ENCODE measurements at places on chromosomes 7 and 10. TPM values are rescaled to one million over a fixed set of nuclear protein-coding genes. Genes with fewer than 3 reads are reported as not detected.

H2AZ2 gene
- total RNA-seq = 118 TPM

TMEM130 gene
- total RNA-seq = 1.3 TPM

URGCP gene
- 25.8 TPM for total RNA-seq

FGF8 gene
- not detected for total RNA-seq

NIPSNAP2 gene
- 39.7 TPM for total RNA-seq

BTBD16 gene
- total RNA-seq = not detected

NPY gene
- not detected for total RNA-seq

C1QL3 gene
- total RNA-seq = not detected

RNLS gene
- total RNA-seq = 14.2 TPM

MRLN gene
- not detected for total RNA-seq

NME8 gene
- total RNA-seq = not detected

TCTN3 gene
- 39.7 TPM for total RNA-seq

DNA sequence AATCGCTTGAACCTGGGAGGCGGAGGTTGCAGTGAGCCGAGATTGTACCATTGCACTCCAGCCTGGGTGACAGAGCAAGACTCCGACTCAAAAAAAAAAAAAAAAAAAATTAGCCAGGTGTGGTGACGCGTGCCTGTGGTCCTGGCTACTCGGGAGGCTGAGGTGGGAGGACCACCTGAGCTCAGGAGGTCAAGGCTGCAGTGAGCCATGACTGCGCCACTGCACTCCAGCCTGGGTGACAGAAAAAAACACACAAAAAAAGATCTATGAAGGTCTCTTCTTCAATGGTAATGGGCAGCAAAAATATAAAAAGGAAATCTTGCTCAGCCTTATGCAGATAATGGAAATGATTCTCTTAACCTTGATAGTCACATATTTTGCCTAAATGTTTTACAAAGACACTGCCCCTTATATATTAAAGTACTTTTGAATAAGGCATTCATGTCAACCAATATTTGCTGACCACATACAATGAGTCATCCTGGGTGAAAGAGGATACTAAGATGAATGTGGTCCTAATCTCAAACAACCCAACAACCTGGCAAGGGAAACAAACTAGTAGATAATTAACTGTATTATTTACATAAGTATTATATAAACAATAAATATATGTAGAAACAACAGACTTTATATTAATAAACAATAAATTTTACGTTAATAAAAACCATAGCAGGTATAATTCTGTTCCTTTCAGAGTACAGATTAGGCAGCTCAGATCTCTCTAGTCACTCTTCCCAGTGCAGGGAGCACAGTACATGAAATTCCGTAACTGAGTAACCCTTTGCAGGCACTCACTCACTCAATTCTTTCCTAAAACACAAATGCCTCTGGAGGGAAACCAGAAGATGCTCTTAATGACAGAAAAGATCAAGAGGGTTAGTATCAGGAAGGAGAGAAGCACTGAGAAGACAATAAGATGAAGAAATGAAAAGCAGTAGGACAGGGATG is 8.1 kb downstream of the TOMM7 start:
- DNase-seq = peak; percentile 34

DNA sequence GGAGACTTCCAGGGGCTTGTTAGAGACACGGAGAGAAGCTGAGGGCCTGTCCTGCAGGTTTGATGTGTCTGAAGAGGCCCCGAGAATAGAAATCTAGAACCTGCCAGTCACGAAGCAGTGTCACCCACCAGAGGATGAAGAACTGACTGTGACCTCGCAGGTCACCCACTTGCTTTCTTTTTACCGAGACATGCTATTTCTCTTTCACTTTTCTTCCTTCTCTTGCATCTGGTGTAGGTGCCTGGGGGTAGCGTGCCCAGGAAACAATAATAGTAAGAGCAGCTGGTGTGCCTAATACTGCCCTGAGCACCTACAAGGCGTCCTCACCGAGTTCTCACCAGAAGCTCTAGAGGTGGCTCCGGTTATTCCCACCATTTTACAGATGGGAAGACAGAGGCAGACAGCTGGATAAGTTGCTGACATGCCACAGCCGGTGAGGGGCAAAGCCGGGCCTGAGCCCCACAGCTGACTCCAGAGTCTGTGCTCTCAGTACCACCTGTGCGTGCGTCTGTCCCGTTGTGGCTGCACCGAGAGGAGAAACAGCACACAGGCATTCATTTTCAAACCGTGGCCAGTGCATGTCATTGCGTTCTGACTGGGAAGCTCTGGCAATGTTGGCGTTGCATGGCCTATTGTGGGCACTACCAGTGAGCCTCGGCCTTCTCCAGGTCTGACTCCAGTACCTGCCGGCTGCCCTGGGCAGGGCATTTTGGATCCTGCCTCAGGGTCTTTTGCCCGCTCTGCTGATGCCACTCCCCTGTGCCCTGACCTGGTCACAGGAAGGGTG is 7.8 kb downstream of the CHST3 start:
- DNase-seq = no peak

DNA sequence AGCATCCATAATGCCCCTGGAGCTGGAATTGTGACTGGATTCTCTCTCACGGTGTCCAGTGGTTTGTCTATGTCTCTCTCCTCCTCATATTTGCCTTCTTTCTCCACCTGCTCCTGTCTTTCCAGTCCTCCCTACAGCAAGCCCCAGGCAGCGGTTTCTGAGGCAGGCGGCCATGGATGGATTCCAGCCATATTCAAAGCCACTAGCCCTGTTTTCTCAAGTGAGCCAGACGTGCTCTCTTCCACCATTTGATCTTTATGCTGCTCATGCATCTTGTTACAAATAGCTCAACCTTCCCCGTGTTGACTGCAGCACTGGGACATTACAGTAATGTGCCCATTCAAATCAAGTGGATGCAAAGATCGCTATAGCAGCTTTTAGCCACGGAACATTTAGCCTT is 387.2 kb upstream of the PODXL start:
- no peak for DNase-seq

GRCh38 chr10:86316990-86317389 is 49.6 kb downstream of the GRID1 start:
- no peak for DNase-seq

- no peak for DNase-seq
Measured at GRCh38 chr10:132601567-132601966, 64.0 kb downstream of the INPP5A start.

DNA sequence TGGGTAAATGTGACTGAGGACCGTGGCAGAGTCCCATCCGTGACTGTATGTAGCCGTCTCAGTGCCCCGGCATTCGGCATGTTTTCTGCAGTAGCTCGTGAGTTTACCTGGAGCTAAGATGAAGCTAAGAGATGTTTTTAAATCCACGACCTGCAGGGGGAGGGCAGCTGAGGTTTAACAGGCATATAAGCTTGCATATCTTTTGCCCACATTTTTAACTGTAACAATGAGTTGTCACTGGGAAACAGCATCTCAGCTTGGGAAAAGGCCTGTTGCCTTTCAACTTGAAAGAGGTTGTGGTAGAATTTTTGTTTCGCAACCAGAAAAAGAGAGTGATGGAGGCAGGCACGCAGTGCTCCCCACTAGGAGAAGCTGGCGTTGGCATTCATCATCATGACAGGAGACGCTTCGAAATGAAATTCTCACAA is 77.7 kb downstream of the CELF2 start:
- no peak for DNase-seq

- no peak for DNase-seq
Measured at GRCh38 chr10:49382826-49383225, 13.1 kb downstream of the DRGX start.

DNA sequence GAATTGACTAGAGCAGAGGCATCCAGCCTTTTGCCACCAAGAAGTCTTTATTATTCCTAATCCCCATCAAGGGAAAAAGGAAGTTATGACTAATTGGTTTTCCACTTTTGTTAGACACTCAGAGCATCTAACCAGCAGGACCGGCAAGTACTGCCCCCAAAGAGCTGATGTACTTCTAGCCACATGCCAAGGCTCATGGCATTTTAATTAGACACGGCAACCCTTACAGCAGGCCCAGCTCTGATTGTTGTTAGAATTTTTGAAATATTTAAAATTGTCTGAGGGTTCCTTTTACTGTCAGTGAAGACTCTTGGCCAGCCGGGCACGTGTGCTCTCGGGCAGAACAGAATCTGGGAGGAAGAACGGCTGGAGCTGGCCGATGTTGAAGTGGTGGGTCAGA is 114.8 kb downstream of the SPAG6 start:
- no peak for DNase-seq

DNA sequence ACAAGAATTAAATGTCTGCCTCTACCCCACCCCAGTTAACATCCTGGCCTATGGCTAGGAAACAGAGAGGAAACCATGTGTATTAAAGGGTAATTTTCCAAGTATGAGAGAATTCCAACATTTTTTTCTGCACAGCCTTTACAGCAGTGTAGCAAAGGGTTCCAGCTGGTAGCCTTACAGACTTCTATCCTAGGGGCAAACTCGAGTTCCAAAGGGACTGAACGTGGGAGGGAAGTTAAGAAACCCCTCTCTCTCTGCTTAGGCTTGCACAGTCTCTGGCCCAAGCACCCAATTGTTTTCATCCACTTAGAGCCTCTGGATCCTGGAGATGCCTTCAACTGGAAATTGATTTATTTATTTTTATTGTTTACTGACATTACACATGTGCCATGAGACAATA is 60.3 kb downstream of the SLC16A12 start:
- DNase-seq = no peak

DNA sequence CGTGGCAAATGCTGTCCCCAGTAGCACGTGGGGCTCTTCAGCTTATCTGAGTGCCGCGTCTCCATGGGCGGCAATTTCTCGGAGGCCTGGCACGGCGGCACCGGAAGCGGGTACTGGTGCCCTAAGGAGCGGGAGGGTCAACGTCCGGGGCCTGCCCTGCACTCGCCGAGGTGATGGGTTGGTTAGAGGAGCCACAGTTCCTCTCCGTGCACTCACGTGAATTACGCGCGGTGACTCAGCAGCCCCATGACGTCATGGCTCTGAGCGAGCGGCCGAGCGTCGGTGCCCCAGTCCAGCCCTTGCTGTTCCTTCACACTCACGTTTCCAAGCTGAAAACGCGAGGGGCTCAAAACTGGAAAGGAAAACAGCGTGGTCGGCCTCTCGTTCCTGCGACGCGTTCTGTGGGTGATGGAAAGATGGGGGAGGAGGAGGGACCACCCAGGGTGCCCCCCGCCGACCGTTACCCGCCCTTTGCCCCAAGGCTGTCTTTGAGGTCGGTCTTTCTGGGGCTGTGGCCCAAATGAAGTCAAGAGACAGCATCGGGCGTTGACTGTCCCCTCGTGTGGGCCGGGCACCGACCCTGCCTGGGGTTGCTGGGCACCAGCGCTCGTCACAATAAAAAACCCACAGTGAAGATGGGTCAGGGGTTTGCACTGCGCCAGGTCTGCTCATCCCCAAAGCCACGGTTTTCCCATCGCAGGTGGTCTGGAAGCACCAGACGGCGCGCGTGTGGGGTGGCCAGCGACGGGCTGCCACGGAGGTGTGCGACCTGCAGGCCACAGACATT is 70.4 kb upstream of the CFAP46 start:
- DNase-seq = no peak

DNA sequence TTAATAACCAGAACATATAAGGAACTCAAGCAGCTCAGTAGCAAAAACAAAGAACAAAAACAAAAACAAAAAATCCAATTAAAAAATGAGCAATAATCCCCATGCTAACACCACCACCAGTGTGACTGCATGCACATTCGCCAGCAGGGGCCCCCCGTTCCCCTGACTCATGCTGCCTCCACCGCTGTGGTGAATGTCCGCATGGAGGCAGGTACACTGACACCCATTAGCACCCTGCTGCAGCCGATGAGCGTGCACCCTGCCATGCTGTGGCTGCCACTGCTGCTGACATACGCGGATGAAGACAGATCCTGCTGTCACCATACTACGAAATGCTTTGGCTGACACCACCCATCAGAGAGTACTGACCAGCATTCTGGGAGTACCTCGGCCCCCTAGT is 321.6 kb upstream of the LRRTM3 start:
- no peak for DNase-seq
